Activated CD8-positive, alpha-beta T cell treated with anti-CD3 and anti-CD28 coated beads for 36 hours (primary cell): ENCODE measurements at places on chromosomes 12 and 14.
A peak's percentile ranks its signal among the peaks of the same experiment; 100 is the strongest.

- DNase-seq = no peak
These were observed 159.5 kb downstream of the KIF26A start for GRCh38 chr14:104297721-104298401.

- no peak for DNase-seq
These were observed at the start of gene SLC39A2 for GRCh38 chr14:20998674-20999366. Gene SLC39A2, plus strand, starts transcription at chr14:20999293. Its CDS starts 154 bp downstream, at chr14:20999447.

GRCh38 chr12:118685983-118686607, 295.2 kb upstream of the SRRM4 start:
- no peak for DNase-seq

DNA sequence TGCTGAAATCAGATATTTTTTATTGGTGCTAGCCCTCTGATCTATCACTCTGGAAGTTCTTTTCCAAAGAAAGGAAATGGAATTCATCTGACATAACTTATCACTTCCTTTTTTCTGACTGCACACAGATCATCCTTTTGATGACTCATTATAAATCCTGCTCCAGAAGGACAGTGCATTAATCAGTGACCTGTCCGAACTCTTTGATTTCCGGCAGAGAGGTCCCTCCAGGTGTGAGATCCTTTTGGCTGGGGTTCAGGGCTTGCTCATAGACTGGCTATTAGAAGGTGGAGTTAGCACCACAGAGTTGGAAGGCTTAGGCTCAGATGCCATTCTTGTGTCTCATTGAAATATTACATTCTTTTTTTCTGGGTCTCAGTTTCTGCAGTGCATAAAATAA, 328.2 kb downstream of the ZFP36L1 start:
- no peak for DNase-seq

DNA sequence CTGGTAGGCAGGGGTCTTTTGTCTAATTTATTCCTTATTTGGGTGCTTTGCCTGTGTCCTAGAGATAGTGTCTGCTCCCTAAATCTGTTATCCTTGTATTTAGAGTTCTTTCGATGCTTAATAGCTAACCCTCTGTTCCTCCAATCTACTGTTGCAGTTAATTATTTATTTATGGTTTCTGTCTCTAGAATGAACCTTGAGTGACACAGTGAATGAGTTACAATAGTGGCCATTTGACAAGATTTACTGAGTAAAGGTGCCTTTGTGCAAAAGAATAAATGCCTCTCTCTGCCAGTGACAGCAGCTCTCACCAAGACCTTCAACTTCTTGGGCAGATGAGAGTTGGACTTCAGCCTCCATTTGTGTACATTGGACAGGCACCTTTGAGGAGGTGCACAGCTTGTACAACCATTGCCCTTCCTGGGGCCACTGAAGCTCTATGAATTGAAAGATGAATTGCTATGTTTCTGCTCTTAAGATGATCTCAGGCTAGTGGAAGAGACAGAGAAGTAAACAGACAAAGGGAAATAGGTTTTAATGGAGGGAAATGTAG, 165.9 kb downstream of the DERA start:
- no peak for DNase-seq

DNA sequence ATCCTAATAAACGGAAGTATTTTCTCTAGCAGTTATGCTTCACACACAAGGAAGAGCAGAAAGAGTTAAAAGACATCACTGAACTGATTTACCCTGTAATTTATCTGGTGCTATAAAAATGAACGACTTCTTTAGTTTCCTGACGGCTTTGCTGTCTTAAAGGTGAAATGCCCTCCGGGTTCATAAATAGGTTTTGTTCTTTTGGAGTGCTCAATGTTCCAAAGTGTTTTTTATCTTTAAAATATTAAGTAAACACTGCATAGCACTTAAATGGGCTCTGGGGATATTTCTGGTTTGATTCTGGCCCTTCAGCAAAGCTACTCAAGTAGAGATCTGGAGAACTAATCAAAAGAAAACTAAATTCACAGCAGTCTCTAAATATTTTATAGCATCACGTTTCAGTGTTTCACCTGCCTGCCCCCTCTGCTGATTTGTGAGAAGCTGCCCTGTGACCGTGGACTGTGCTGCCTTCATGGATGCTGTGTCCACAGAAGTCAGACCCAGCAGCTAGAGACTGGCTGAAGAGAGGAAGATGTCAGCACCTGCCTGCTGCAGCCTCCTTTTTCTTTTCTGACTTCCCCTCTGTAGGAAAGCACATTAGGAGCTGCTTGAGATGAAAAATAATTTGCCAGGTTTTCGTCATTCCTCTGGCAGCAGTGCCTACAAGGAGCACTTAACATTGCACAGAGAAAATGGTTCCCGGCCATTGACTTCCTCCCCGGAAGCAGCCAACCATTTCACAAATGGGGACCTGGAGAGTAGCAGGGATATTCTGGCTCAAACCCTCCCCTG, 205.1 kb upstream of the FSCB start:
- no peak for DNase-seq

- DNase-seq = peak; percentile 17
These were observed 2.3 kb upstream of the GARIN2 start for GRCh38 chr14:67186789-67187584.
